Caudate nucleus (tissue), 63 donors: ENCODE measurements at places on chromosomes 16 and 17.

DNA sequence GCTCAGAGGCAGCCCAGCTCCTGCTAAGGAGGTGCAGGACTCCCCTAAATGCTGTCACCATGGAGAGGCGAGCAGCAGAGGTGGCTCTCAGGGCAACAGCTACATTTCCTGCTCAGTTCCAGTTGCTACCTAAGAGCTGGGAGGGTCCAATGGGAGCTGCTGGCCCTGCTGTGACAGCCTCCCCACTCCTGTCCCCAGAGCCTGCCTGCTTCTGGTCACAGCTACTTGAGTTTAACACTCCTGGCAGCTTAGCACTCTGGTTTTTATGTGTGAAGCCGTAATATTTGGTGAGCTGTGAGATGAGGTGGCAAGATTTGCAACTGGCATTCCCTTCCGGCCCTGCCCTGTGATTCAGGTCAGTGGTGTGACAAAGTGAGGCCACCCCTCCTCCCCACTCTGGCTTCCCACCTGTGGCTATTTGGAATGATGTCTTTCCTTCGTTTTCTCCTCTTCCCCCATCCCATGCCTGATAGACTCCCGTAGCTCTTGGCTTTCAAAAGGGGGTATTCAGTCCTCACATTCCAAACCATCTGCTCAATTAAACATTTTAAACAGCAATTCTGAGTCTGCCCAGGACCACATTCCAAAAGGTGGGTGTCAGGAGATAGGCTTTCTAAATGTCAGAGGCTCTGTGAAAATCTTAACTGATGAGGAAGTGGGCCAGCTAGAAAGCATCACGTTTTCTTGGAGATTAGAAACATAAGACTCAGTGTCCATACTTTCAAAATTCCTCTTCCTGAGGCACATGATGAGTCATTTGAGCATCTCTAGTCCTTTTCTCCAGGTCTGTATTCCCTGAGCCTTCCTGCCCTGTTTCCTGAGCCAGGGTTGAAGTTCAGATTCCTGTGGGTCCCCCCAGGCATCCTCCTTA, 42.6 kb upstream of the SKAP1 start:
- no peak for DNase-seq

DNA sequence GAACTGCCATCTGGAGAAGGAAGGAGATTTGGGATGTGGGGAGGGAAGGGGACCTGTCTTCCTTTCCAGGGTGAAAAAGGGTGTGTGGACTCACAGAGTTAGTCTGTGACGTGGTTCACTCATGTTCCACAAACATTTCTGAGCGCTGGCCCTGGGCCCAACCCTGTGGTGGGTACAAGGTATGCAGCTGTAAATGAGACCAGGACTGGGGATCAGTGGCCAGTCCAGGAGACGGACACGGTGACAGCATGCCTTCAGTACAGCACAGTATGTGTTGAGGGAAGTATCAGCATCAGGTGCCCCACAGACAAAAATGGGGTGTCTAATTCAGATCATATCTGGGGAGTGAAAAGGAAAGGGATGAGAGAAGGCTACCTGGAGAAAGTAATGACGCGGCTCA, 5.5 kb upstream of the EPX start:
- DNase-seq = no peak

DNA sequence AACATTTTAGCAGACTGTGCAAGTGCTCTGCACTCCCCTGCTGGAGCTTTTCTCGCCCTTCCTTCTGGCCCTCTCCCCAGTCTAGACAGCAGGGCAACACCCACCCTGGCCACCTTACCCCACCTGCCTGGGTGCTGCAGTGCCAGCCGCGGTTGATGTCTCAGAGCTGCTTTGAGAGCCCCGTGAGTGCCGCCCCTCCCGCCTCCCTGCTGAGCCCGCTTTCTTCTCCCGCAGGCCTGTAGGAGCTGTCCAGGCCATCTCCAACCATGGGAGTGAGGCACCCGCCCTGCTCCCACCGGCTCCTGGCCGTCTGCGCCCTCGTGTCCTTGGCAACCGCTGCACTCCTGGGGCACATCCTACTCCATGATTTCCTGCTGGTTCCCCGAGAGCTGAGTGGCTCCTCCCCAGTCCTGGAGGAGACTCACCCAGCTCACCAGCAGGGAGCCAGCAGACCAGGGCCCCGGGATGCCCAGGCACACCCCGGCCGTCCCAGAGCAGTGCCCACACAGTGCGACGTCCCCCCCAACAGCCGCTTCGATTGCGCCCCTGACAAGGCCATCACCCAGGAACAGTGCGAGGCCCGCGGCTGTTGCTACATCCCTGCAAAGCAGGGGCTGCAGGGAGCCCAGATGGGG, 3.1 kb downstream of the GAA start:
- no peak for DNase-seq

DNA sequence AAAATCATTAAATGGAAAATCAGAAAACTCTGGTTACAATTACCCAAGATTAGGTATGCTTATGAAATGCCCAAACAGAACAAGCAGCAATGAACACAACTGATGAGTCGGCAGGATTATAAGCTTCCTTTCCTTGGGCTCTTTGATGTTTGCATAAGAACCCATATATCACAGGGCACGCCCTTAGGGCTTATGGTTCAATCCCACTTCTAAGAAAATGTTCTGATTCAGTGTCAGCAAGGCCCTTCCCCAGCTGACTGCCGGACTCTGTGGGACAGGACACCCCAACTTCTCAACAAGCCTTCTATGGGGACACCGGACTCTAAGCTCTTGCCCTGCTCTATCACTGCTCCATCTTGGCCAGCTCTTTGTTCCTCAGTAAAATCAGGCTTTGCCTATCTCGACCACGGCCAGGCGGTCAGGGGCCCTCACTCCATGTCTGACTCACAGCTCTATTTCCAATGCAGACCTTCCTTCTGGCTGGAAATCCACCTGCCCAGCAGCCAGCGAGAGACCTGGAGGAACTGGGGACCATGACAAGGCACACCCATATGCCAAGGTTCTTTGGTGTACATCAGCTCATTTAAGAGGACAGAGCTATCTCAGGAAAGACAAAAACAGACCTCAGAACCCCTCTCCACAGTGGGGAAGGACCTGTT, 26.8 kb downstream of the LITAFD start:
- no peak for DNase-seq

GRCh38 chr17:73616873-73617404, 27.3 kb downstream of the SDK2 start:
- DNase-seq = no peak

GRCh38 chr17:60315650-60316049, 76.3 kb downstream of the USP32 start:
- DNase-seq = no peak

DNA sequence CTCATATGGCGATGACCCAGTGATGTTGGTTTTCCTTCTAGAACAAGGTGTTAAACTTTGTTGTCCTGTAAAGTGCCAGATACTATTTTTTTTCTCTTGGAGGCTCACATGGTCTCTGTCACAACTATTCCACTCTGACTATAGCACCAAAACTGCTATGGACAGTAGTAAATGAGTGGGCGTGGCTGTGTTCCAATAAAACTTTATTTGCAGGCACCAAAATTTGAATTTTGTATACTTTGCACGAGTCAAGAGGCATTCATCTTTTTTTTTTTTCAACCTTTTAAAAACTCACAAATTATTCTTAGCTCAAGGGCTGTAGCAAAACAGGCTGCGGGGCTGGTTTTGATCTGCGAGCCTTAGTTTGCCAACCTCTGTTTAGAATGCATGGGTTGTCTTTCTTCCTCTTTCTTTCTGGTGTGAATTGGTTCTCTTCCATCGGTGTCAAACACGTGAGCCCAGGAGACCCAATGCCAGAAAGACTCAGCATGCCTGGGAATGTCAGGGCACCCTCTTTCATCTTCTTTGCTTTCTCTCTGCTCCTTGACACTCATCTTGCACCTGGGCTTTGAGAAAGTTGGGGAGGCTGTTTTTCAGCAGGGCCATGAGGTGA, 2.1 kb downstream of the SYT17 start:
- DNase-seq = no peak

GRCh38 chr16:84739349-84740124, 39.7 kb downstream of the USP10 start:
- no peak for DNase-seq

DNA sequence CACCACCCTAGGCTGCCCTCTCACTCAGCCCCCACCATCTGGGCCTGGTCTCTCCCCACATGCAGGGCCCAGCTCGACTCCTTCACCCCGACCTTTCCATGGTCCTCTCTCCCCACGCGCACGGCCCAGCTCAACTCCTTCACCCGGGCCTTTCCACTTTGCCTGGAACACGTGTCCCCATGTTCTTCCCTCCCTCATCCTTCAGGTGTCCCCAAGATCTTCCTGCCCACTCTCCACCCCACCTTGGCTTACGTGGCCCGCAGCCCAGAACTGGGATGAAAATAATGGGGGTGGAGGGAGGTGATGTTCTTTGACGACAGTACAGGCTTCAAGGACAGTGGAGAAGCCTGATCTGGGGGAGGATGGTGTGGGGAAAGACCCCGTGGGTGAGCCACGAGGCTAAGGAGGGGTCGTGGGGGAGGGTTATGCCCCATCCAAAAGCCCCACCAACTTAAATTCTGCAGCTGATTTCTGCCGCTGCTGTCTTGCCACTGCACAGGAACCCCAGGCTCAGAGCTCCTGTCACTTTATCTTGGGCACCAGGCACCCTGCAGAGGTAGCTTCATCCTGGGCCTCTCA, 9.9 kb upstream of the MEAK7 start:
- no peak for DNase-seq

- DNase-seq = no peak
Measured at GRCh38 chr17:79002291-79002690, 7.3 kb downstream of the CANT1 start.

DNA sequence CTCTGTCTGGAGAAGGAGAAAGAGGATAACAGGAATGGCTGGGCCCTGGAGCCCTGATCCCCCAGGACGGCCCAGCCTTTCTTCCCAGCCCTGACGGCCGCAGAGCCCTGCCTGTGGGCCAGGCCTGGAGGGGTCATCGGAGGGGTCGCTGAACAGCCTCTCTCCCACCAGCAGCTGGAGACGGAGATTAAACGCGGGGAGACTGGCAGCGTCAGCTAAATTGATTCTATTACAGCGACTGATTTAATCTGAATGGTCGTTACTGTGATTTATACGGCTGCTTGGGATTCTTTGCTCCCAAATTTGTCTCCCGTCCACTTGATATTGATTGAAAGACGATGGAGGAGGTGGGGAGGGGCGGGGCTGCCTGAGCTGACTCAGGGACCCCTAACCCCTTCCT, 7.1 kb upstream of the CDH15 start:
- DNase-seq = no peak

DNA sequence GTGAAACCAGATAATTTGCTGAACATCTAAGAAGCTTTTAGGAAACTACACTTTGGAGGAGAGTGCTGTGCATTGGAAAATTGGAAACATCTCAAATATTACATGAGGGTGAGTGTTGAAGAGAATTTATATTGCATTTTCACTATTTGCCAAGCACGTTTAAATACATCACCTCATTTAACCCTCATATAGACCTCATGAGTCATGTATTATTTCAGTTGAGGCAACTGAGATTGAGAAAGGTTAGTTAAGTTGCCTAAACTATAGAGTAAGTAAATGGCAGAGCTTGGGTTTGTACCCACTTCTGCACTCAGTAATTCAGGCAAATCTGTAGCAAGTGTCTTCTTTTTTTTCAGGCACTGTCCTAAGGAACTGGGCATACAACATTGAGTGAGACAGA, 3.7 kb upstream of the NLK start:
- no peak for DNase-seq

GRCh38 chr17:17494499-17494869, 1.7 kb downstream of the RASD1 start:
- no peak for DNase-seq

DNA sequence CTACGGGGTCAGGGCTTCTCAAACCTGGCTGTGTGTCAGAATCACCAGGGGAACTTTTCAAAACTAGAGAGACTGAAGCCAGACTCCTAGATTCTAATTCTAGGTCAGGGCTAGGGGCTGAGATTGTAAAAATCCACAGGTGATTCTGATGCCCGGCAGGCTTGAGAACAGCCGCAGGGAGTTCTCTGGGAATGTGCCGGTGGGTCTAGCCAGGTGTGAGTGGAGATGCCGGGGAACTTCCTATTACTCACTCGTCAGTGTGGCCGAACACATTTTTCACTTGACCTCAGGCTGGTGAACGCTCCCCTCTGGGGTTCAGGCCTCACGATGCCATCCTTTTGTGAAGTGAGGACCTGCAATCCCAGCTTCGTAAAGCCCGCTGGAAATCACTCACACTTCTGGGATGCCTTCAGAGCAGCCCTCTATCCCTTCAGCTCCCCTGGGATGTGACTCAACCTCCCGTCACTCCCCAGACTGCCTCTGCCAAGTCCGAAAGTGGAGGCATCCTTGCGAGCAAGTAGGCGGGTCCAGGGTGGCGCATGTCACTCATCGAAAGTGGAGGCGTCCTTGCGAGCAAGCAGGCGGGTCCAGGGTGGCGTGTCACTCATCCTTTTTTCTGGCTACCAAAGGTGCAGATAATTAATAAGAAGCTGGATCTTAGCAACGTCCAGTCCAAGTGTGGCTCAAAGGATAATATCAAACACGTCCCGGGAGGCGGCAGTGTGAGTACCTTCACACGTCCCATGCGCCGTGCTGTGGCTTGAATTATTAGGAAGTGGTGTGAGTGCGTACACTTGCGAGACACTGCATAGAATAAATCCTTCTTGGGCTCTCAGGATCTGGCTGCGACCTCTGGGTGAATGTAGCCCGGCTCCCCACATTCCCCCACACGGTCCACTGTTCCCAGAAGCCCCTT, 10.9 kb downstream of the STH start:
- no peak for DNase-seq

DNA sequence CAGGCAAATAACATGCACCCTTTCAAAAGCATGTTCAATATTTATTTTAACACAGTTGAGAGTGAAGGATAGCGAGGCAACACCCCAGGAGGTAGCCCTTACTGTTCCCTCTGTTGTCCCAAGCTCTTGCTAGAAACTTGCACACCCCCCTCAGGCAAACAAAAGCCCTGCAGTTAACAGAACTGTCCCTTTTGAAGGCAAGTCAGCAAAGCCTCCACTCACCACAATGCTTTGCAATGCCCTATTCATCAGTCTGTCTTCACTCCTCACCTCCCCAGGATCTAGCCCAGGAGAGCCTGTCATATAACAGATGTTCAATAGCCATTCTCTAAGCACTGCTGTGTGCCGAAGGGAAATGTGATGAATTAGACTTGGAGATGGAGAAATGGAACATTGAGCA, 3.5 kb upstream of the CNEP1R1 start:
- DNase-seq = no peak

GRCh38 chr16:31008149-31008548, 2.3 kb downstream of the STX1B start:
- no peak for DNase-seq

GRCh38 chr17:61420052-61420451, 20.4 kb downstream of the TBX2 start:
- no peak for DNase-seq

DNA sequence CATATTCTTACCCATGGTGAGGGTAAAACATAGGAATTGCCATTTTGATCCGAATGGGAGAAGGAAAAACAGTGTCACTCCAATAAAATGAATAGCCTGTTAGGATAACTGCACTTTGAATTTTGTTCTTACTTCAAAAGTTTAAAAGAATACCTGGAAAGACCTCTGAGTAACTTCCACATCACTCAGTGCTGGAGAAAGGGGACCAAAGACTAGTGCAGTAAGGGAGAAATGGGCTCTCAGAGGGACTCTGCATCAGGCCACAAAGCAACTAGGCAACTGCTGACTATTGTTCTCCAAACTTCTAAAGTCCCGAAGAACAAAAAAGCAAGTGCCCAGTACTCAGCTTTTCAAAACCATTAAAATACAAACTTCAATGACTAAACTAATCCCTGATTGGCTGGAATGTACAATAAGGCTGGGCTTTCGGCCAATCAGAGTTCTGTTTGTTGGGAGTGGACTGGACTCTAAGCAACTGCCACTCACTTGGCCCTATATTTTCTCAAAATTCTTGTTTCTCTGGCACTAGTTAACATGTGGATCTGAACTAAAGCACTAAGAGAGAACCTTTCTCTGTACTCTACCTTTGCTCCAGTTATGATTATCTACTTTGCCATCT, 6.2 kb downstream of the DNAJC7 start:
- no peak for DNase-seq
